ENCODE measurements at places on chromosomes 1 and 21. TPM values are rescaled to one million over a fixed set of nuclear protein-coding genes. Genes with fewer than 3 reads are reported as not detected.

The NLRP3 gene
- total RNA-seq = under 0.01 TPM

The HTR1D gene
- total RNA-seq = not detected

The LENEP gene
- not detected for total RNA-seq

The ERMAP gene
- 9.3 TPM for total RNA-seq

The EXTL2 gene
- total RNA-seq = 12.2 TPM

The CRNN gene
- total RNA-seq = not detected

The LRRC53 gene
- total RNA-seq = not detected

The C1orf116 gene
- not detected for total RNA-seq

The WNT4 gene
- total RNA-seq = not detected

The PGBD5 gene
- not detected for total RNA-seq

The RNF207 gene
- 7.8 TPM for total RNA-seq
